ENCODE measurements at places on chromosomes 4 and X.

DNA sequence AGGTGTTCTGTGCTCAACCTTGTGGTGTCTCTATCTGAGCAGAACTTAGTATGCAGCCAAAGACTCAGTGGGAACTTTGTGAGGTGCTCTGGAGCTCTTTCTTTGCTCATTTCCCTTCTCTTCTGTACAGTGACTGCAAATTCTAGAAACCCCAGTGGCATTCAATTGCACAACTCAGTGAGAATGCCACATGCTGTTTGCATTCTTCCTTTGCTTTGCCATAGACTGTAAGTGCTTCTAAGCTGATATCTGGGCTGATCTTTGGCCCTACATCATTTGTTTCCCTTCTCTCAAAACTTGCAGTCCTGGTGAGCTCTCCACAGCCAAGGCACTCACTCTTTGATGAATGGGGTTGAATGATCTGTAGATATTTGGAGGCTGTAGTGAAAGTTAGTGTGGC lies 7.0 kb downstream of the PNMA3 start:
- DNase-seq = no peak

- no peak for DNase-seq
These were observed 54.4 kb upstream of the HGFAC start for GRCh38 chr4:3387154-3387942.

DNA sequence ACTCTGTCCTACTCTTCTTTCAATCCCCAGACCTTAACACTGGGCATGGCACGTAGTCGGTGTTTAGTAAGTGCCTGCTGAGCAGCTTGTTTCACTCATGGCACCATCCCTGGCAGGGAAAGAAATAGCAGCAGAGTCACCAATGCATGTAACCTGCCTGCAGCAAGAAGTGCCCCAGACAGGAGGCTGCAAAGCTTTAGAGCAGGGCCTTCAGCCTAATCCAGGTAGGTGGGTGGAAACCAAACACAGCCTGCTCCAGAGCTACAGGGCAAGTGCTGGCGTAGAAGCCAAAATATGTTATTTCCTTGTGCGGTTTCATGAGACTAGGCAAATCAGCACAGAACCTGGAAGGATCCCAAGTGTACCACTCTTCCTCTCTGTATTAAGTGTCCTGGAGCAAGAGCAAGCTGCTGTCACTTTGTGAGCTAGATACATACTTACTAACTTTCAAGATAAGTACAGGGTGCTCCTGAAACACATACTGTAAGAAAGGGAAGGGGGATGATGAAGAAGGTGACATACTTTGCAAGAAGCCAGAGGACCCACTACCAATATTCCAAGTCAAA lies 5.5 kb downstream of the PROM1 start:
- DNase-seq = no peak

DNA sequence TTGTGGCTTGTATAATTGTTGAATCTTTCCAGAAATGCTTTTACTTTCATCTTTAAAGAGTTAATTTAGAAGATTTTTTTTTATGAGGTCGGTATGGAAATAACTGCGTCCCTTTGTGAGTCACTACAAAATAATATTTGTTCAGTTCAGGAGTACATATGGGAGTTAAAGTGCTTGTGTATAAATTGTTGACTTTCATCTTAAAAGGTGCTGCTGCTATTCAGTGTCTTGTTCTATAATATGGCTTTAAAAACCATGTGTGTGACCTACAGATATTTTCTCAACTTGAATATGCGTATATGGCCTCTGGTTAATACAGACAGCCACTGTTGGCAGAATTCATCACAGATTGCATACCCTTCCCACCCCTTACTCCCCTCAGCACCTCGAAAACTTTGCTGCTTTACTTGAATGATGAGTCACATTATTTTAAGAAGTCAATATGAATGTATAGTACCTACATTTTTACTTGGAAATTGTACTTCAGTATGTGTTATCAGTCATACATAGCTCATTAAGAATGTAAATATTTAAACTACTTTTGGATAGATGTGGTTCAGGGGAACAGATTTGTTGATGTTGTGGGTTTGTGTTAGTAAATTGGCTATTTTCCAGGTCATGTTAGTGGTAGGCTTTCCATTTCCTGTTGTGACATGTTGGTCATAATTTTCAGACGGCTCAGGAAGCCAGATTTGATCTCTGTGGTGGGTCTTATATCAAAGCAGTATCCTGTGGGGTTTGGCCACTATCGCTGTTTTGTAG lies 1.5 kb downstream of the CLCN3 start:
- peak; percentile 7 for DNase-seq
